Breast epithelium (tissue), 4 donors: ENCODE measurements at places on chromosomes 3 and 15. TPM values are rescaled to one million over a fixed set of nuclear protein-coding genes. Genes with fewer than 3 reads are reported as not detected.
A peak's percentile ranks its signal among the peaks of the same experiment; 100 is the strongest.

GRCh38 chr3:16960125-16960524 is 75.4 kb downstream of the PLCL2 start:
- no peak for DNase-seq

DNA sequence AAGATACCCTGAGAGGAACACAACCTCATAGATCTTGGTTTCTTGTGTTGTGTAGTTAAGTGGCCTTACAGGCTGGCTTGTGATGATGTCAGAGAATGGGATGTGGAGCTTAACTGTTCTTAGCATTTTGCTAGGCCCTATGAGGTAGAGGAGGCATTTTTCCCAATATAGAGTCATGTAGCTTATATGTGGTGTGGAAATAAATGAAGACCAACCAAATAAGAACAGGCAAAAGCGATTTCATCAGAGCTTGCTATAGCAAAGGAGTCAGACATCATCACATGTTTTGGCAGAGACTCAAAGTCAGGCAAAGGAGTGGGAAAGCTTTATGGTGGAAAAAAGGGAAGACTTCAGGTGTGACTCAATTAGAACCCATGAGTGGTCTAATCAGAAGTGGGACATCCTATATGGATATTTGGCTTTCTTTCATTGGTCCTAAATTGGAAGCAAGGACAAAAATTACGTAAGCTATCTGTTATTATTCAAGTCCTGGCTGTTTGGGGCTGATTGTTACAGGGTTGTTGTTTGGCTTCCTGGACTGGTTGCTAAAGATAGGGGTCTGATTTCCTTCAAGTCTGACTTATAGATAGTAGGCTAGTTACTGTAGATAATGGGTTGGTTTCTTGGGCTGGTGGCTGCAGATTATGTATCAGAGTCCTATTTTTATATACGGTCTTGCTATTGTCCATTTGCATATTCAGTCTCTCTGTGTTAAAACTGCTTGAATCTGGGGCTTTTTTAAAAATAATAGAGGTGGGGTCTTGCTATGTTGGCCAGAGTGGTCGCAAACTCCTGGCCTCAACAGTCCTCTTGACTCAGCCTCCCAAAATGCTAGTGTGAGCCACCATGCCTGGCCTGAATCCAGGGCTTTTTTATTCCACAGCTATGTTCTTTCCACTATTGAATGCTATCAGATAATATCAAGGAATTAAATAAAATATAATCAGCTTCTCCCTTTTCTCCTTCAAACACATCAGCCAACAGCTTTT is 30.3 kb upstream of the SETD2 start:
- DNase-seq, result no peak

GRCh38 chr3:169623971-169624370 is 39.5 kb downstream of the MECOM start:
- DNase-seq, result no peak

- no peak for DNase-seq
Measured at GRCh38 chr3:126858401-126858800, 124.5 kb upstream of the PLXNA1 start.

- no peak for DNase-seq
Measured at GRCh38 chr15:63948971-63949370, 97.3 kb downstream of the DAPK2 start.

GRCh38 chr3:192883512-192883911 is 34.1 kb downstream of the MB21D2 start:
- no peak for DNase-seq

GRCh38 chr3:61560517-61561373 is 626 bp upstream of the PTPRG start:
- peak; percentile 55 for DNase-seq

GRCh38 chr3:173591401-173591800 is 193.9 kb downstream of the NLGN1 start:
- DNase-seq, result no peak

DNA sequence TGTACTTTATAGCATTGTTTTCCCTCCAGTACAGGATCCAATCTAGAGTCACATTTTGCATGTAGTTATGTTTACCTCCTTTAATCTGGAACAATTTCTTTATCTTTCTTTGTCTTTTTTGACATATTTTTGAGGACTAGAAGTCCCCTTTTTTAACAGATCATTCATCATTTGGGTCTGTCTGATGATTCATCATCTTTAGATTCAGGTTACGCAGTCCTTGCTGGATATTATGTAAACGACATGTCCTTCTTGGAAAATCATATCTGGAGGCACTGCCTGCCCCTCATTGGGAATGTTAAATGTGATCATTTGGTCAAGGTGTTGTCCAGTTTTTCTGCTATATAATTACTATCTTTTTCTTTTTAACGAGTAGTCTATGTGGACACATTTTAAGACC is 18.3 kb downstream of the TGM4 start:
- no peak for DNase-seq

- no peak for DNase-seq
Measured at GRCh38 chr15:60740787-60741354, 261.9 kb upstream of the ICE2 start.

- DNase-seq, result no peak
Measured at GRCh38 chr15:87827131-87827530, 429.4 kb downstream of the NTRK3 start.

GRCh38 chr15:72198356-72199204 is 993 bp upstream of the GRAMD2A start:
- peak; percentile 25 for DNase-seq

DNA sequence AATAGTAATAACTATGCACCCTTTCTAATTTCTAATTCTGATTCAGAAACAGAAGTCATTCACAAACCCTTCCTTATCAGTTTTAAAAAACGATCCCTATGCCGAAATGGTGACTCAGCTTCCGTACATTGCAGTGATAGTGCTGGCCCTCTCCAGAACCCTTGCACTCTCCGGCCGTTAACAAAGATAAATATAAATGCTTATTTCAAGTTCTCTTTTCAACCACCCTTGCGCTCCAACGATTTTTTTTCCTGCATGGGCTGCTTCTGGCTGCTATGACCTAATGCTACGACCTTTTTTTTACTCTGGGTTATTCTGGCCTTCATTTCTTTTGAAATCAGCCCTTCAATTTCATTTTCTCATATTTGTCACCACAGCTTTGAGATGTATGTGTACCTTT is 646.2 kb downstream of the NTRK3 start:
- no peak for DNase-seq

DNA sequence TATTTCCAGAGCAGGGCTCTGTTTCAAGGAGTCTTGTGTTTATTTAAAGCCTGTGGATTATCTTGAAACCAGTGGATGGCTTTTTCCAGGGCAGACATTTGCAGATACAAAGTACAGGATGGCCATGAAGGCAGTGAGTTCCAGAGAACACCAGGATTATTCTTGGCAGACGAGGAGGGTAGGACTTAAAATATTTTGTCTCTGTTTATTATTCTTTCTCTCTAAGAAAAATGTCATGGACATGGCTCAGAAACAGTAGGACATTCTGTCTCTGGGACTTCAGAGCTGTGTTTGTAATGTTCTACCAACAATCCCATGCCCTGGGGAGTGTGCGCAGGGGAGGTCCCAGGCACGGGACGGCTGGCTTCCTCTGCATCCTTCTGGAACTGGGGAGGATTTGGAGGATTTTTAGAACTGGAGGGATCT is 125.9 kb downstream of the ATP10A start:
- no peak for DNase-seq

GRCh38 chr3:152964911-152965609 is 130.1 kb downstream of the P2RY1 start:
- DNase-seq, result no peak

- DNase-seq, result no peak
Measured at GRCh38 chr3:107662124-107662507, 139.4 kb downstream of the BBX start.

GRCh38 chr15:85890620-85890980 is 95.9 kb upstream of the KLHL25 start:
- DNase-seq, result no peak

GRCh38 chr3:45123030-45123429 is 23.1 kb downstream of the CDCP1 start:
- no peak for DNase-seq

GRCh38 chr15:33852094-33852493 is 116.2 kb upstream of the CHRM5 start:
- DNase-seq, result no peak

GRCh38 chr15:31489281-31489680 is 162.6 kb downstream of the KLF13 start:
- DNase-seq, result no peak

TGM5 gene
- 2.7 TPM for total RNA-seq

CHD2 gene
- 215 TPM for total RNA-seq

IQCF2 gene
- not detected for total RNA-seq

MB21D2 gene
- total RNA-seq, result 11.9 TPM

MYRIP gene
- 2.3 TPM for total RNA-seq

SHC4 gene
- 1.3 TPM for total RNA-seq

KLF13 gene
- total RNA-seq, result 26.3 TPM

SEMA6D gene
- 22.8 TPM for total RNA-seq

GOLGA6L10 gene
- total RNA-seq, result 2.6 TPM

SYNPR gene
- total RNA-seq, result not detected

RLBP1 gene
- total RNA-seq, result not detected

TYRO3 gene
- 36.8 TPM for total RNA-seq

BLM gene
- total RNA-seq, result 7.4 TPM

CKMT1A gene
- 0.66 TPM for total RNA-seq

SAMMSON gene
- total RNA-seq, result not detected

TMEM207 gene
- total RNA-seq, result not detected

TGM4 gene
- not detected for total RNA-seq
